ENCODE measurements at places on chromosomes 11 and 22.

- DNase-seq = no peak
Measured at GRCh38 chr11:79592824-79593223, 152.0 kb upstream of the TENM4 start.

- DNase-seq = no peak
Measured at GRCh38 chr11:63839508-63840355, 822 bp downstream of the MARK2 start.

DNA sequence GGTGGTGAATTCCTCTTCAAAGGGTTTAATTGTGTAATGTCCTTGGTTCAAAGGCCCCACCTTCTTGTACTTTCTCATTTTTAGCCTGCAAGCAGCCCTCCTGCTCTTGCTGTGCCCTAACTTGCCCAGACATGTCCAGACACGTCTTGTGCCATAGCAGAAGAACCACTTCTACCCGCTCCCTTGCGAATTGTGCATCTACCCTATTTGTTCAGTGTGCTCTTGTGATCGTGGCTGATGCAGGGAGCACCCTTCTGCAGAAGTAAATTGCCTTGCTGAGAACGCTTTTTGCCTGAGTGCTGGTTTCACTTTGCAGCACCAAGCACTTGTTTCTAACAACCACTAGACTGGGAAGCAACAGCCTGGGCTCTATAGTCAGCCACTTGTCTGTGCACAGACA, 249.4 kb downstream of the SBF2 start:
- no peak for DNase-seq

- DNase-seq = no peak
Measured at GRCh38 chr11:69041516-69041915, 7.2 kb upstream of the TPCN2 start.

GRCh38 chr11:116697011-116697410, 75.8 kb downstream of the BUD13 start:
- DNase-seq = no peak

DNA sequence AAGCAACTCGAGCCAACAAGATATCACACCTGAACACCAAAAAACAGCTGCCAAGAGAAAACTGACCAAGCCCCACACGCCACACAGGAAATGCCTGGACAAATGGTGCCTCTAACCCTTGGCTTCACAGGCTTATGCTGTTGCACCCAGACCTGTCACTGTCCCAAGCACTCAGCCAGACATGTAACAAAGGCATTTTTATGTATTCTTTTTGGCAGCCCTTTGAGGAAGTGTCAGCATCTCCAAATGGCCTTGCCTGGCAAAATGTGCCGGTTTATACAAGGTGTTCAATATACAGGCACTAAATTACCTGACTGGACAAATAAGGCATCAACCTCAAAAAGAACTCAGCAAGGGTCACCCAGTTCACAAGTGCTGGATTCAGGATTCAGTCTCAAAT, 6.1 kb downstream of the HDHD5 start:
- DNase-seq = no peak

DNA sequence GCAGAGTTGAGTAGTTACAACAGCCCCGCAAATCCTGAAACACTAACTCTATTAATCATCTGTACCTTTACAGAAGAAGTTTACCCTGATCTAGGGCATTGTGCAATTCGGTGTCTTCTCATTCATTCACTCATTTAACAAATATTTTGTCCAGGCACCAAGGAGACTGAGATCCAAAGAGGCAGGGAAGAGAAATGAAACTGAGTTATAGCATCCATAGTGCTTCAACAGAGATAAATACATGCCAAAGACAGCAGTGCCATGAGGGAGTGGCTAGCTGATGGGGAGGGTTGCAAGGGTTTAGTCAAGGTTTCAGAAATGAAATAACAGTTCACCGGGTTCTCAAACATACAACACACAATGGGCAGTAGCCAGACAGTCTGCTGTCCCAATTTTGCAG, 40.2 kb upstream of the MTNR1B start:
- no peak for DNase-seq

GRCh38 chr11:108752297-108752751, 87.5 kb downstream of the DDX10 start:
- no peak for DNase-seq

DNA sequence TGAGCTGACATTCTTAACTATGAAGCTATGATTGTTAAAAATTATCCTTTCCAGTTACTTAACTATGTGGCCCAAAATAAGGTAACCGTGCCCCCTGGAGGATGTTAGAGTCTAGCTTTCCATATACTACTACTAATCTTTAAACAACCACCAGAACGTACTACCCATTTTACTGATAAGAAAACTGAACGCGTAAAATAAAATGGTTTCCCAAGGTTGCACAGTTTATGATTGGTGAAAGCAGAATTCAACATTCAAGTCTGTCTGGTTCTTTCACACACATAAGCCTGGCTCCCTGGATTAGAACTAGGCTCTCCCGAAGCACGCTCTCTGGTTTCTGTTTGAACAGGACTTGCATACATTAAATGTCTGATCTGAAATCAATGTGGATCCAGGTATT, 437.8 kb upstream of the CCDC90B start:
- no peak for DNase-seq

DNA sequence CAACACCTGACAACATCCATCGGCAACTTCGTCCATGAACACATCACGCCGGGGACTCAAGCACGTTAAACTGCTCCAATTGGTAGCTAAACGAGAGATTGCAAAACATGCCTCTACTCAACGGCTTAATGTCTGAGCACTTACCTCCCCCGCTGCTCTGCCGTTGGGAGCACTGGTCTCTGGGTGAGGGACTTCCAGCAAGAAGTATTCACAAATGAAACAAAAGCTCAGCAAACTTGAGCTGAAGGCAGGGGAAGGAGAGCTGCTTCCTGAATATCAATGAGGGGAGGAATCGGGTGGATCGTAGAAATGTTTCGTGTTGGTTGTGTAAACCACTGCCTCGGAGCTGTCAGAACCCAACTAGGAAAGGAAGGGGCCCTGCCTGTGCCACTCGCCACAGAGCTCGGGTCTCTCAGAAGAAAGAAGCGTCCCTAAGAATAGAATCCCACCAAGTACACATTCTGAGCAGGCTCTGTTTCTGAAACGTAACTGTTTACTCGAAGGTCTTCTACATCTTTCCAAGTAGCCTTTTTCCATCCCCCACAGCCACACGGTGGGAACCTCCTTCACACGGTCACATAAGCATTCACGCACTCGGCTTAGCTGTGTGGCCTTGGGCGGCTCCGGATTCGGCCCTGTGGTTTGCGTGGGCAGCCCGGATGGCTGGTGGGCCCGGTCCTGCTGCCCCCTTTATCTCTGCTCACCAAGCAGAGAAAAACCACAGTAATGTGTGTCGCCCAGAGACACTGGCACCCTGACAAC, at the start of gene MLC1:
Gene MLC1 (minus strand): TSS at position 216 of the 762 bp plus-strand sequence. CDS start 524 bp downstream, outside the sequence.
- DNase-seq = no peak

DNA sequence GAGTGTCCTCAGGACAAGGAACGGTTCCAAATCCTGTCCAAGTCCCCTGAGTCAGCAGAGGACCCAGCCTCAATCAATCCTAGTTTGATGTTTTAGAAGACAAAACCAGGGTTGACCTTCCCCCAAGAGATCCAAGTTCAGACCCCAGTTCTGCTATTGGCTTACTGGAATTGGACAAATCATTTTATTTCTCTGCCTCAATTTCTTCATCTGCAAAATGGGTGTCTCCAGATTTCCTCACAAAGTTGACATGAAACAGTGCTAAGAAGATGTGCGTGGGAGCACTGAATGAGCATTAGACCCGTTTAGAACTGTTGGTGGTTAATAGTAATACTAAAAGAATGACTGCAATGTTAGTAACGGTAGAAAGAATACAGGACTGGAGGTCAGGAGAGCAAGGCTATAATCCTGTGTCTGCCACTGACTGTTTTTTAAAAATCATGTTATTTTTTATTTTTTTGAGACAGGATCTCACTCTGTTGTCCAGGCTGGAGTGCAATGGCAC, 32.8 kb upstream of the SCUBE1 start:
- no peak for DNase-seq

GRCh38 chr11:1522081-1522424, 35.5 kb upstream of the MOB2 start:
- no peak for DNase-seq

DNA sequence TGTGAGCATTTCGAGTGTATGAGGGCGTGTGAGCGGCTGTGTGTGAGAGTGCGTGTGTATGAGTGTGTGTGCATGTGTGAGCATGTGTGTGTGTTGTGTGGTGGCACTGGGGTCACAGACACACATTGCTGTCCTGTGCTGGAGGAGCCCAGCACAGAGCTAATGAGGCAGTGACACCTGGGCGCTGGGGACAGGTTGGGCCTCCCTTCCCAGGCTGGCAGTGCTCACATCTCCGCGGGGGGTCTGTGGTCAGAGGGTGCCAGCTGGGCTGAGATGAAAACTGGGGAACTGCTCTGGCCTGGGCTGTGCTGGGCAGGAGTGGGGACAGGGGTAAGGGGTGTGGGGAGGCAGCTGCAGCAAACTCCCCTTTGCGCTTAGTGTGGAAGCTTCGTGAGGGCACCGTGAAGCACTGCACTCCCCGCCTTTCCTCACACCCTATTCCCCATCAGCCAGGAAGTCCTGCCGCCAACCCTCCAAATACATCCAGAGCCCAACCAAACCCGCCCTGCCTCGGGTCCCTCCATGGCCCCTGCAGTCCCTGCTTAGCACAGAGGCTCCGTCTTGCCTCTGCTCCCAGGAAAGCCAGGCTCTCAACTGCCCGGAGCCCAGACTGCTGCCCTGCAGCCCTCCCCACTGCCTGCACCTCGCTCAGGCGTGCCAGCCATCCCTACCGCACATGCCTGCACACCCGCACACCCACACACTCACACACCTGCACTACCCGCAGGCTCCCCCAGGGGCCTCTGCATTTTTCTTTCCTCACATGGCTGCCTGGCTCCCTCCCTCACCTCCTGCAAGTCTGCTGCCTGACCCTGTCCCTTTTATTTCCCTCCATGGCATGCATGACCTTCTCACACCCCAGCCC, 62.0 kb upstream of the THY1 start:
- DNase-seq = no peak

- DNase-seq = no peak
Measured at GRCh38 chr22:43302531-43303041, 40.6 kb downstream of the SCUBE1 start.

GRCh38 chr11:1260023-1260501, 37.2 kb downstream of the MUC5B start:
- DNase-seq = no peak

GRCh38 chr11:129434641-129435498, 59.2 kb downstream of the BARX2 start:
- DNase-seq = no peak

- DNase-seq = no peak
Measured at GRCh38 chr22:40000171-40000570, 5.4 kb downstream of the FAM83F start.

DNA sequence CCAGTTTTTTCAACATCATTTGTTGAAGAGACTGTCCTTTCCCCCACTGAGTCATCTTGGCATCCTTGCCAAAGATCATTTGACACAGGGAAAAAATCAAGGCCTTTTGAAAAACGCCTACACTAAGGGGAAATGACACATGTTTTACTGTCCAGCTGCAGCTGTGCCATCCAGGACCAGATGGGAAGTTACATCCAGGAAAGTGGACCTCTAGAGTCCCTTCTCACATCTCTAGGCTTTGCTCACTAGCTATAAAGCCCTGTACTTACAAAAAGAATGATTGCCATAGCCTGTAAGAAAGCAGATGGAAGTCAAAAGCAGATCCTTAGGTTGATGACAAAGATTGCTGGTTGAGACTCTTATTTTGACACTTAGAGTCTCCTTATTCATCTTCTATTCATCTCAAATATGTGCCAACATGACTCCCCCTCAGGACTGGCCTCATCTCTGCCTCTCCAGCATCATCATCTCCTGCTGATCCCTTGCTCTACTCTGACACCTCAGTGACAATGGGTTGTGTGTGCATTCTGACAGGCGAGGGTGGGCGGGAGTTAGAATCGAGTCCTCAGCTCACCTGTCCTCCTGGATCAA, 22.8 kb downstream of the OSBP2 start:
- DNase-seq = no peak

DNA sequence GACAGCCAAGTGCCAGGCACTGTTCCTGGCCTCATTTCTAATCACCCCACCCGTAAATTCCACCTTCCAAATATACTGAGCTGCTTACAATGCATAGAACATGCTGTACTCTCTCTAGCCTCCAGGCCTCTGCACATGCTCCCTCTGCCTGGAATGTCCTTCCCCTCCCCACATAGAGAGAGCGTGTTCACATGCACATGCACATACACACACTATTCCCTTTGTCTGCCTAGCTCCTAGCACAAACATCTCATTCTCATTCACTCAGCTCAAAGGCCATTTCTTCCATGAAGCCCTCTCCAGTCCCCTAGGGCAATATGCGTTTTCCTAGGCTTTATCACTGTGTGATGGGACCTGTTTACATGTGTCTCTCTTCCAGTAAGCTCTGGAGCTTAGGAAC, 144.6 kb downstream of the WT1 start:
- no peak for DNase-seq

- DNase-seq = no peak
Measured at GRCh38 chr11:72829884-72830533, 15.8 kb downstream of the ATG16L2 start.

DNA sequence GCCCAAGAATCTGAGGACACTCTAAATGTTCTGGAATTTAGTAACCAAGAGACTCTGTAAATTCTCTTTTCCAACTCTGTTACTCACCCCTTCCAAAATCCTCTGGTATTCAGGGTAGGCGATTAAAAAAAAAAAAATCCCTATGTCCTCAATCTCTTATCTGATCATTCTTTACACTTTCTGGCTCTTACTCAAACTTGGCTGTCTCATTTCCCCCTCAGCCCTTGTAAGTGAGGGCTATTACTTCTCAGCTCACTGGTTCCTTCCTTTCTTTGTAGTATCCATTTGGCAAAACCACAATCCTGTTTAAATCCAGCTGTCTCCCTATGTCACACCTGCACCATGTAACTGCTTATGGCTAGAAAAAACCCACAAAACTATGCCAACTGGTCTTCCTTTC, 12.7 kb upstream of the MSANTD2 start:
- no peak for DNase-seq

DNA sequence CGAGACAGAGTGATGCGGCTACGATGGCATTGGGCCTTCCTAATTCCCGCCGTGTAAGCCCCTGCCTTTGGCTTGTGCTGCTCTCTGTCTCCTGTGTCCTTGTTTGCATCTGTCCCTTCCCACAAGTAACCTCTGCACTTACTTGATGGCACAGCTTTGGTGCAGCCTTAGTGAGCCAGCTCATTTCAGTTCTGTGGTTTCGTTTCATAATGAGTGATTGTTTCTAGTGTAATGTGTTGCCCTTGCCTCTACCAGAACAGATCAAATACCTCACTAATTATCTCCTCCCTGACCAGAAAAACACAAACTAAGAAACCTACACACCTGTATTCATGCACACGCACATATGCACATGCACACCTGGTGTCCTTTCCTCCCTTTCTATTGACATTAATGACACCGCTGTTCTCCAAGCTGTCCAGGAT, 58.8 kb downstream of the GRK3 start:
- DNase-seq = no peak

Data from stimulated activated CD8-positive, alpha-beta memory T cell treated with anti-CD3 and anti-CD28 coated beads, Interleukin-7, amount 100 ng/mL, for 4 hours (primary cell).